Occipital lobe (tissue), 3 donors: ENCODE measurements at places on chromosomes 4 and X.

DNA sequence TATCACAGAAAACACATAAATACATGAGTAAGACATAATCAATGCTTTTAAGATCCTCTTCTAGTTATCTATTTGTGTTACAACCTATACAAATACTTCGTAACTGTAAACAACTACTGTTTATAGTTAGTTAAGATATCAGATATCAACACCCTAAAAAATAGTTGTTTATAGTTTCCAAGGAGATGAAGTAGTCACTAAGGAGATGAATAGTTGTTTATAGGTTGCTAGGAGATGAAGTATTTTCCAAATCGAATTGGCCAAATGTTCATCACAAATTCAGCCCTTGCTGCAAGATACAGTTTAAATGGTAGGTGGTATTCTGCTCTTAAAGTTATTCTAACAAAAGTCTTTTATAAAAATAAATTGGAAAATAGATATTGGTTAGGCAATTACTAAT lies 618.2 kb upstream of the PCDH10 start:
- DNase-seq: no peak

DNA sequence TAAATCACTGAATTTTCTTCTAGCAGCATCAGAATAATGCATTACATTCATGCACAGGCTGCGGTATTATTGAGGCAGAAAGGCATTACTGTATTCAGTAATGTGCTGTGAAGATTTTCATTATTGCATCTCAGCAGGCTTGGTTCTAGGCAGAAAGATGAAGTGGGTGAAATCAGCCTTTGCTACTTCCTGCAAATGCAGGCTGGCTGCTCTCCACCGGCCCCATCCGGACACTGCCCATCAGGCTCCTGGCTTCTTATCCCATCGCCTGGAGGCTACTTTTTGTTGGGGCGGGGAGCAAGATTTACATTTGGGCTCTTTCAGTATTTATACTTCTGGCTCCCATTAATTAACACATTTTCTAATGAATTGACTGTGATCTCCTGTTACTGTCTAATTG lies 117.8 kb downstream of the FRAS1 start:
- DNase-seq: no peak

- DNase-seq: no peak
Measured at GRCh38 chrX:2261831-2262667, 238.7 kb downstream of the DHRSX start.

DNA sequence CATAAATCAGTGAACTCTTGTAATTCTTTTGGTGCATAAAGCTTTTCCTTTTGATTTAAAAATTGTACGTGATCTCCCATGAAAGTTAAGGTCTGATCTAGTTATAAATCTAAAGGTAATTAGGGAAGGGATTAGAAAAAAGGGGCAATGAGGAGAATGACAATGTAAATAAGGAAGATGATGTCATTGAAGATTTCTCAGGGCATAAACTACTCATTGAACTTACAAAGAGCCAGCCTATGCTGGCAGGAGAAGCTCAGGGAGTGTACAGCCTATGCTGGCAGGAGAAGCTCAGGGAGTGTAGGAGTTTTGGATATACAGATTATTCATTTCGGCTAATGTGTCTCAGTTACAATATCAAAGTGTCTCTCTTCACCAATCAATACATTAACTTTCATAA lies 1533.5 kb upstream of the ADGRL3 start:
- DNase-seq: no peak

DNA sequence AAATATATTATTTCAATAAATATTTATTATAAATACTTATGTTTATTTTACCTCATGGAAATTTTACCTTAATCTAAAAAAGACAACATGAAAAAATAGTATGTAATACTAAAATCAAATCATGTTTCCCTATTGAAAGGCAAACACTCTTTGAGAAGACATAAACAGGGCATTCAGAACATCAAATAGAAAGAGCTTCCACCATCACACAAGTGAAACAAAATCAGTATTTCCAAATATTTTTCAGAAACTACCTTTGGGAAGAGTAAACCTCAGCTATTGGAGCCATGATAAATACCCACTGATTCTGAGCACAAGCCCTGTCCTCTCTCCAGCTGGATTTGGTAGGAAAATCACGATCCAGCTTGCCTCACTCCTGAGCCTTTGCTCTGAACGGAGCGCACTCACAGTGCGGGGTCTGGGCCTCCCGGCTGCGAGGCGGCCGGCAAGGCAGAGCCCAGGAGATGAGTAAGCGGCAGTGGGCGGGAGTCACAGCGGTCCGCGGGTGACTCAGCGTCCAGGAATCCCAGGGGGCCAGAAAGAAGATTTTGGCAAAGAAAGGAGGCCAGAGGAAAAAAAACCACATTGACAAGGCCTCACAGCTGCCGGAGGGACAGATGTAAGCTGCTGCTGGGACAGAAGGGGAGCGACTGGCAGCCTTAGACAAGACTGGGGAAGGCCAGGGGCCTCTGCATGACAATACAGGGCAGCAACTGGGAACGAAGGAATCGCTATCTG lies 14.7 kb upstream of the ANXA5 start:
- DNase-seq: peak; percentile 82

- DNase-seq: no peak
Measured at GRCh38 chr4:78938474-78938867, 767 bp downstream of the PAQR3 start.

DNA sequence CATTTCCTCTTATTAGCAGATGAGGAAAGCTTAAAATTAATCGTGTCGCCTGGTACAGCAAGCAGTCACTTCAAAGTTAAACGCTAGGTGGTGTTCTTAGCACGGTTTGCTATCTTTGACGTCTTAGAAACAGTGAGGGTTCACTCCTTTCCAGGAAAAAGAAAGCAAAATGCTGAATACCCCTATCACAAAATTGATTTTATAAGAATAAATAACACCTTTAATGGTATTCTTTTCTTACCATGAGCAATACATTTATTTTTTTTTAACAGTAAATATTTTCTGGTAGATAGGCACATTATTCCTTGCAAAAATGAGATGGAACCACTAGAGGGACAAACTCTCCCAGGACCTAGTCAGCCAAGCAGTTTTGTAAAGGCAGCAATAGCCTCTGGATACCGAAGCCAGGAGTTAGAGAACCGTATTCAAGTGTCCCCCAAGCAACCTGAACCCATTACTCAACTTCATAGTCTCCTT lies 153.9 kb downstream of the KDR start:
- DNase-seq: no peak

GRCh38 chrX:6024204-6024603 lies 204.5 kb downstream of the NLGN4X start:
- DNase-seq: no peak

GRCh38 chr4:89184407-89184806 lies 73.1 kb downstream of the TIGD2 start:
- DNase-seq: no peak

DNA sequence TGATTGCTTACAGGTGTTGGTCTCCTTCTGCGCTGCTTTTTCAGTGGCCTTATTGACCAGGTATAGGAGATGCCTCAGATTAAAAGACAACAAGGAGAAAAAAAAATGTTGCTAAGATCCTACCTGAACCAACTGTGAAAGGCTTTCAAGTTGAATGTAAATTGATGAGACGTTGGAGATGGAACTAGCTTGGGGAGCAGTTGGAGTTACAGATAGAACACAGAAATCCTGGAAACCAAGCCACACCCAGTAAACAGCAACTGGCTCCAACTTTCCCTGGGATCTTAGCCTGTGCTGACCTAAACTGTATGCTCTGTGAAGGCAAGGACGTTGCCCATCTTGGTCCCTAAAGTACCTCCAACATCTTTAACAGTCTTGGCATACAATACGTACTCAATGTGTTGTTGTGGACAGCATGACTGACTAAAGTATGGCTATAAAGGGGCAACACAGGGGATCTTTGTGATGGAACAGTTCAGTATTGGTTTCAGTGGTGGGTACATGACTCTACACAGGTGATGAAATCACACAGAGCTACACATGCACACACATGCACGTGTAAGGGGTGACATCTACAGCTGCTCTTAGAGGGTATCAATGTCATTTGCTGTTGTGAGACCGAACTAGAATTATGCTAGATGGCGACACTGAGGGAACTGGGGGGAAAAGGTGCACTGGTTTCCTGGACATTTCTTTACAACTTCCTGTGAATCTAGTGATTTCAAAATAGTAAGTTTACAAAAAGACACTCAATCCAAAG lies 22.3 kb downstream of the GAB3 start:
- DNase-seq: no peak

DNA sequence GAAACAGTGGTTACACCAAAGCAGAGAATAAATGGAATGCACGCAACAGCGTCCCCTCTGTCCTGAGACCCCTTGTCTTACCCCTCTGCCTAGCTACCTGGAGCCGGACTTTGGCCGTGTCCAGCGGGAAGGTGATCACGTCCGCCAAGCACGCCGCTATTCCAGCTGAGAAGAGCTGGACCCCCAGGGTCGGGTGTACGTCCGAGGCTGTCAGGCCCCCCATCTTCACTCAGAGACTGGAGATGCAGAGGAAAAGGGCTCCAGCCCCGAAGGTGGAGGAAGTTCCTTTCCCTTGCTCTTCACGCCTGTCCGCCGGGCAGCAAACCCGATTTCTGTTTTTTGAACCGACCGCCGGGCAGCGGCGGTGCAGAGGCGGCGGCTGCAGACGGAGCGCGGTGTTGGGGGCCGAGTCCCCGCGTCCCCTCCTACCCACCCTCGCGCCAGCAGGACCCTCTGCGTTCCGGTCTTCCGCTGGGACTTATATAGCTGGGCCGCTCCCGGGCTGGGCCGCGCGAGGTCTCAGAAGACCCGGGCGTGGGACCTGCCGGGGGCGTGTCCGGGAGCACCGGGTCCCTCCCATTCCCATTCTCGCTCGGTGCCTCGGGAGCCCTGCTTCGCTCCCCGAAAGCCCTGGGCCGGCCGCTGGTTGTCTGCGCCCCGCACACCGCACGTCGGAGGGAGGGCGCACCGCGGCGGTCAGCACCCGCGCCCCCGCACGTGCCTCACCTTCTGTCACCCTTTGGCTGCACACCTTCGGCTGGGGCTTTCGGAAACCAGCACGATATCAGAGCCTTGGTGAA lies at the start of gene UCP1:
TSS of gene UCP1 (minus strand) at position 455 of the 800 bp plus-strand sequence. CDS start at position 223, 232 bp downstream.
- no peak for DNase-seq

- DNase-seq: no peak
Measured at GRCh38 chr4:125677665-125678307, 363.0 kb downstream of the FAT4 start.

DNA sequence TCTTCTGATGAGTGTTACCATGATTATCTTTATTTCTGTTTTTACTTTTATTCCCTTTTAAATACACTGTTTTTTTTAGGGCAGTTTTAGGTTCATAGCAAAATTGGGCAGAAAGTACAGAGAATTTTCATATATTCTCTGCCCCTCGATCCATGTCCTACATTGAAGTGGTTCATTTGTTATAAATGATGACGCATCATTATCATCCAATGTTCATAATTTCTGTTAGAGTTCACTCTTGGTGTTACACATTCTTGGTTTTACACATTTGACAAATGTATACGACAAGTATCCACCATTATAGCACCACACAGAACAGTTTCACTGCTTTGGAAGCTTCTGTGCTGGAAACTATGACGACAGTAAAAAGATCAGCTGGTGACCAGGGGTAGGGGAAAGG lies 578.1 kb upstream of the AADAT start:
- DNase-seq: no peak

DNA sequence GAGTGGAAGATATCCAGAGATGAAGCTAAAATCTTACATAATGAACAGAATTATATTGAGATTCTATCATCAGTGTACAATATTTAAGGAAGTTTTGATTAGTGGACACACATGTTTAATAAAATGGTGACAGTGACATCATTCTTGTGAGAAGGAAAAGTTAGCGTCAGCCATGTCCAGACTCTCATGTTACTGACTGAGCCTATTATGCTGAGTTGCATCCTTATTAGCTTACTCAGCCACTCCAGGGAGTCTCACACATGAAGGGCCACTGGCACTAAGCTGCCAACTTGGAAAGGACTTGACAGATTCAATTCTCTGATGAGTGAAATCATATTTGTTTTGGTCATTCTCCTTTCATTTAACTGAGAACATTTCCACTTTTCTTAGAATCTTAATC lies 170.6 kb downstream of the BANK1 start:
- DNase-seq: no peak

DNA sequence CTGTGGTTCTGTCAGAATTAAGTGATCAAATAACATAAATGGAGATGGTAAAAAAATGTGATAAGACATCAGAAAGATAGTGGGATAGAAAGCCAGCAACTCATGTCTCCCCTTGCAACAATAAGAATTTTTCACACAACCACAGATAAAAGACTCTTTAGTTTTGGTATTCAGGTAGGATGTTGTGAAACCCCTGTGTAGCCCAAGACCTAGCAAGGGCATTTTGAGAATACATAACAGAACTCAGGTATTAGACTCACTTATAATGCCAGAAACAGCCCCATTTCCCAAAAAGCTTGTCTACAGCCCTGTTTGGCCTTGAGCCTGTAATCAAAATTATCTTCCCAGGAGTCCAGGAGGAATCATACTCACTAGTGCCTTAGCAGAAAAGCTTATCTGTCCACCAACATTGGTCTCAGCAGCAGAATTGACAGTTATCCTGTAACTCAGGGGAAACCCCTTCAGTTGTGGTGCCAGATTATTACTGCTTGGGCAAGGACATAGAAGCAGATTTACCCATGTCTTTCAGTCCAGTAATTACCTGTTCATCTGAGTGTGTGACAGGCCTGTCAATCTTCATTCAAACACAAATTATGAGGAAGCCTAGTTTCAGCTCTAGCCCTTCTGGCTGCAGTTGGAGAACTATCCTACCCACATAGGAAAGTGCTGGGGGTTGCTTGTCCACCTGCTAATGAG lies 41.0 kb upstream of the UGT2B17 start:
- DNase-seq: no peak

DNA sequence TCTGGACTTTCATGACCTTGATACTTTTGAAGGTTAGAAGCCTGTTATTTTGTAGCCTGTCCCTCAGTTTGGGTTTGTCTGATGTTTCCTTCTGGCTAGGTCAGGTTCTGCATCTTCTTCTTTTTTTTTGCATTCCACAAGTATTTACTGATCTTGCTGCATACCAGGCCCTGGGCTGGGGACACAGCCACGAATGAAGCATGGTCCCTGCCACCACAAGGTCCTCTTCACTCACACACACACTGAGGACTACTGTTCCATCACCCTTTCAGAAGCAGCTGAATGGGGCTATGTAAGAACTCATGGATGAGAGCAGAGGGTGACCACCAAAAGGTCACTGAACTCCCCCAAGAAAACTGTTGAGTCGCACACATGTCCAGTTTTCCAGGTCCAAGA lies 39.2 kb downstream of the USP11 start:
- no peak for DNase-seq

GRCh38 chrX:828411-828959 lies 197.9 kb downstream of the SHOX start:
- DNase-seq: no peak
